ENCODE measurements at places on chromosomes 5 and 9.

- no peak for DNase-seq
Observed at GRCh38 chr5:128271859-128272464, 188.4 kb downstream of the SLC12A2 start.

DNA sequence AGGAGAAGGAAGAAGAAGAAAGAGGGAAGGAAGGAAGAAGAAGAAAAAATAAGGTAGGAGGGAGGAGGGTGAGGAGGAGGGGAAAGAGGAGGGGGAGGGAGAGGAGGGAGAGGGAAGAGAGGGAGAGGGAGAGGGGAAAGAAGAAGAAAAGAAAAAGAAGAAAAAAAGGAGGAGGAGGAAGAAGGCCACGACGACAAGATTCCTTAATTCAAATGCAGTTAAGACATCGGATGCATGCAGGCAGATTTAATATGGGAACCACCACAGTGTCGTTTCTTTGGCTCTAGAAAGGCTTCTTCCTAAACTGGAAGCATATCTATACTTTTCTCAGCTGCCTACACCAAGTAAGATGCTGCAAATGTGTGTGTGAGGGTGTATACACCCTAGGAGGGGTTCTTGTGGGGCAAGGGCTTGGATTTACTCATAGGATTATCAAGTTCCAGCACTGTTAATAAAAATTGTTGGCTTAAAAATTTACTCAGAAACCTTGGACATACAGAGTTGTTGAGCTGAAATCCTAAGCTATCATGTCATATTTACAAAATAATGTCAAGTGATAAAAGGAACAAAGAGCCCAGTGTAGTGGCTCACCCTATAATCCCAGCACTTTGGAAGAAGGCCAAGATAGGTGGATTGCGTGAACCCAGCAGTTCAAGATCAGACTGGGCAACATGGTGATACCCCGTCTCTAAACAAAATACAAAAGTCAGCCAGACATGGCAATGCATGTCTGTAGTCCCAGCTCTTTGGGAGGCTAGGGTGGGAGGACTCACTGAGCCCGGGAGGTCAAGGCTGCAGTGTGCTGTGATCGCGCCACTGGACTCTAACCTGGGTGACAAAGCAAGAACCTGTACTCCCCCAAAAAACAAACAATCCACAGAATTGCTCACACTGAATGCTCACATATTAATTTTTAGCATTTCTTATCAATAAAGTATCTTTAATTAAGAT lies 108.5 kb downstream of the UBAP2 start:
- no peak for DNase-seq

DNA sequence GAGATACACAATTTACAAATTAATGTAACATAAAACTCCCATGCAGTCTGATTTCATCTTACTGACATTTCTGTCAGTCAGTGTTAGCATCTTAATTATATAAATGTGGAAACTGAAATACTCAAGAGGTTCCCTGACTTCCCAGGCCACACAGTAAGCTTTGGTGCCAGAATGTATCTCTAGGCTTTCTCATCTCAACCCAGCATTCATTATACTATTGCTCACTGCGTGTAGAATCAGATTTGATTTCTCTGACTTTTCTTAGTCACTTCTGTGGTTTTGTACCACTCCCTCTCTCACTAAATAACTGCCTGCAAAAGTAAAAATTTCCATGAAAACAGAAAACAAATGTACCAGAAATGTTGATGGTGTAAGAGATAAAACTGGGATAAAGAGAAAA lies 31.7 kb upstream of the CDKN2B start:
- no peak for DNase-seq

DNA sequence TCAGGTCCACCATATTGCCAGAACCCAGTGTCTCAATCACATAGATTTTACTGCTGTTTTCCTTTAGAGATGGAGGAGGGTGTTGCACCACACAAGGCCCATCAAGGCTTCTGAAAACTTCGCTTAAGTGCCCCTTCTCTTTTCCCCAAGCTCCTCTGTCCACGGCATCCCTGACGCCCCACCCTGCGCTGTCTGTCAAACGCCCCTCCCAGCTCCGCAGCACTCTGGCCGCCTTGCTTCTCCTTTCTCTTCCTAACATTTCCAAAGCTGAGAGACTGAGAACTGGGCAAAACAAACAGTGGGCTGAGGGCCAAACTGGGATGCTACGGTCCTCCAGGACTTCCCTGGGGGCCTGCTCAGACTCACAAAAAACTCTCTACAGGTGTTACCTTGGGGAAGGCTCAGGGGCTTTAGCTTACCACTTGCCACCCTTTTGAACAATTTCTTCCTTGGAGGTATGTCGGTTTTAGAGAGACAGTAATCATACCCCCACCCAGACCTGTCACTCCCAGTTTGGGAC lies 28.3 kb upstream of the ERGIC1 start:
- no peak for DNase-seq

- DNase-seq: no peak
Observed at GRCh38 chr5:76111477-76112174, 28.4 kb downstream of the SV2C start.

- DNase-seq: no peak
Observed at GRCh38 chr5:149549461-149550267, 1.6 kb downstream of the CSNK1A1 start.

GRCh38 chr5:140351609-140352334 lies 5.4 kb upstream of the HBEGF start:
- no peak for DNase-seq

DNA sequence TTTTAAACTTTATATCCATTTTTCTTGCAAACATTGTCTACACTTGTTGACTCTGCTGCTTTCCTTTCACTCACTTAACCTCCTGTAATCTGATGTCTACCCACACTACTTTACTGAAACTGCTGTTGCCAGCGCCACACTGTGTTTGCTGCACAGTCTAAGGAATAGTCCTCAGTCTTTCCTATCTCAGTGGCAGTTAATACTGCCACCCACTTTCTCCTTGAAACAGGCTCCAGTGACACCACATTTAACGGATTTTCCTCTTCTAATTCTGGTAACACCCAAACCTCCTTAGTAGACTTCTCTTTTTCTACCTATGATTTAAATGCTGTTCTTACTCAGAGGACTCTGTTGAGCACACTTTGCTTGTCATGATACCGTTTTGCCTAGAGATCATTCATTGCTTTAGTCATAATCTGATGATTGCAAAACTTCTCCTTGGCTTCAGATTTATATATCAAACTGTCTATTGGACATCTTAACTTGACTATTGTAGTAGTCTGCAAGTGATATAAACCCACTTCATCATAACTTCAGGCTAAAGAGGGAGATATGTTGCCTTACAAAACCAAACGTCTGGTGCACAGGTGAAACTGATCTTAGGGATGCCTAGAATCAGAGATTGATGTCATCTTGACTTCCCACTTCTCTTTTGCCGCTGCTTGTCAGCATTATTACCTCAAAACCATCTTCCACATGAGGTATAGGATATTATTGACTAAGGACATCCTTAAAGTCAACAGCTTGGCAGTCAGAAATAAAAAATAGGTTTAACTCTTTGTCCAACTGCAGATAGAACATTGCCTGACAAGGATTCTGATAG lies 94.1 kb downstream of the CDC42SE2 start:
- no peak for DNase-seq

DNA sequence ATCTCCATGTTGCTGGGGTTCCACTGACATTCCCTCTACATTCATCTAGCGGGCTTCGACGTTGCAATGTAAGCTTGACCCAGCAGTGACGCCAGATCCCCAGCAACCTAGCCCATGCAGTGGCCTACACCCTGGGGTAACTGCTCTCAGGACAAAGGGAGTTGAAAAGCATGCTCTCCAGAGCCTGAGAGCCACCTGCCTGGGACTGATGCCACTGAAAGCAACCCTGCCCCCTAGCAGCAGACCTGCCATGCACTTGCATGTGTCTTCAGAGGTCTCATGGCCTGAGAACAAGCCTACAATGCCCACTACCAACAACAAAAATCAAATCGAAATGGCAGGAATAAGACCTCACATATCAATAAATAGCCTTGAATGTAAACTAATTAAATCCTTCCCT lies 330.3 kb downstream of the TRIM36 start:
- no peak for DNase-seq

GRCh38 chr5:87354496-87354895 lies 58.2 kb downstream of the CCNH start:
- DNase-seq: no peak

Data from esophagus squamous epithelium (tissue), 5 donors.